Cardiac muscle cell (in vitro differentiated cells and primary cell): ENCODE measurements at places on chromosomes 3 and 15. TPM values are rescaled to one million over a fixed set of nuclear protein-coding genes. Genes with fewer than 3 reads are reported as not detected.

Gene KPNA1
- total RNA-seq, result 28.0 and 42.2 TPM in 2 replicates

Gene FOXB1
- total RNA-seq, result not detected in 2 replicates

Gene GALNT15
- 0.18 and 0.39 TPM in 2 replicates for total RNA-seq

Gene FOXL2NB
- total RNA-seq, result 0.11 TPM in 1 of 2 replicates, not detected in the other

Gene CLRN1
- not detected in 2 replicates for total RNA-seq

Gene APOD
- total RNA-seq, result not detected in 2 replicates

Gene RHOA
- 461 and 522 TPM in 2 replicates for total RNA-seq

Gene IL20RB
- total RNA-seq, result 0.60 and 0.77 TPM in 2 replicates

- DNase-seq, result no peak
Measured at GRCh38 chr3:7897655-7898054, 604.0 kb upstream of the LMCD1 start.

- DNase-seq, result no peak
Measured at GRCh38 chr3:13016083-13016720, 57.0 kb downstream of the IQSEC1 start.

- DNase-seq, result no peak
Measured at GRCh38 chr15:60764408-60764963, 285.5 kb upstream of the ICE2 start.

DNA sequence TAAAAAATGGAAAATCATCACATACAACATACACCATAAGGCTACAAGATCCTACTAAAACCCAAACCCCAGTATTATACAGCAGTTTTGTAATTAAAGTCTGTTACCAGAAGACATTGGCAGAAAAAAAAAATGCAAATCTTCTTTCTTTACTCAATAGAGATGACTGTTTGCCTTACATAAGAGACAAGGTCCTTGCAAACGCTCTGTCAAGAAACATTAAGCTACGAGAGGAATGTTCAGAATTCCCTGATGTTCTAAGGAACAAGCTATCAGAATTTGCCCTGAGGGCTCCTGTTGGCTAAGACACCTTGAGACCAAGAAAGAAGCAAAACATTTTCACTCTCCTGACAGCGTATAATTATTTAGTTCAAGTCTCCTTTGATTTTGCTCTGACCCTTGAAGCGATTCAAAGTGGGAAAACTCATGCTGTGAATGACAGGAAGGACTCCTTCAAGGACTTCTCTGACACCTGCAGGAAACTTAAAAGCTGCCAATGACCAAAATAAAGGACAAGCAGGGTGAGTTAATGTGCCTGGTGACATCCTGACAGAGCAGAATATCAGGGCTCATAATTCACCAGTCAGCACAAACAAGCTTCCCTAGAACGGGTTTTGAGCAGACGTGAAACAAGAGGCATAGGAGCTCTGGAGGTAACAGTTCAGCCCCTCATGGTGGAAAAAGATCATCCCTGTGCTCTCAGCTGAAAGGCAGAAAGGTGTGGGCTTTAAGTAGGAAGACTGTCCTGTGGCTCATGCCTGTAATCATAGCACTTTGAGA, 2.5 kb downstream of the SCAMP2 start:
- DNase-seq, result no peak

GRCh38 chr15:92288755-92289154, 104.9 kb upstream of the ST8SIA2 start:
- DNase-seq, result no peak

DNA sequence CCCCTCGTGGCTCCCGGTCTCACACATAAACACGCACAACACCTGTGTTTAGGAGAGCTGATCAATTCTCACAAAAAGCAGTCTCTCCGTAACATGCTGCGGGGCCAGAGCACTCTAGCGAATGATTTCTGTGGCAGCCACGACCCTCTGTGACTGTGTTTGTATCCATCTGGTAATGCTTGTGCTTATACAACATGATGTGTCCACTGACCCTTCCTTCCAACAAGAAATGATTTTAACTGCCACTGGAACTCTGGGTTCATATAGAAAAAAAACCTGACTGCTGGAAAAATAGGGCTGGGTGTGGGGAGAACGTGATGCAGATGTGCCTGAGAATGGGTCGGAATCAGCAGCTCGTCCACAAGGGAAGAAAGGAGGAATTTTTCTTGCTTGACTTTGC, 410.2 kb downstream of the GAP43 start:
- no peak for DNase-seq

DNA sequence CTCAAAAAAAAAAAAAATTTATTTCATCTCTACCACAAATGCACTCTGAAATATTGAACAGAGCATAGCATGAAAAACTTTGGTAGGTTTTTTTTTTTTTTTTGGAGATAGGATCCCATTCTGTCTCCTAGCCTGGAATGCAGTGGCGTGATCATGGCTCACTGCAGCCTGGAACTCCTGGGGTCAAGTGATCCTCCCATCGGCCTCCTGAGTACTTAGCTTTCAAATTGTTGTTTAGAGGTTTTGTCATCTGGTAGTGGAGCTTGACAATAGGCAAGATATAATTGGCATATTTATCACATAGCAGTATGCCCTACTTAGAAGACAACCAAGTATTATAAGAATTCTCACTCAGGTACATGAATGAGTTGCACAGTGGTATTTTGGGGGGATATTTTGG, 234.2 kb upstream of the ST8SIA2 start:
- DNase-seq, result no peak

- DNase-seq, result no peak
Measured at GRCh38 chr3:38487323-38487722, 8.8 kb upstream of the EXOG start.

- DNase-seq, result no peak
Measured at GRCh38 chr15:75570126-75570845, 8.8 kb downstream of the PTPN9 start.

DNA sequence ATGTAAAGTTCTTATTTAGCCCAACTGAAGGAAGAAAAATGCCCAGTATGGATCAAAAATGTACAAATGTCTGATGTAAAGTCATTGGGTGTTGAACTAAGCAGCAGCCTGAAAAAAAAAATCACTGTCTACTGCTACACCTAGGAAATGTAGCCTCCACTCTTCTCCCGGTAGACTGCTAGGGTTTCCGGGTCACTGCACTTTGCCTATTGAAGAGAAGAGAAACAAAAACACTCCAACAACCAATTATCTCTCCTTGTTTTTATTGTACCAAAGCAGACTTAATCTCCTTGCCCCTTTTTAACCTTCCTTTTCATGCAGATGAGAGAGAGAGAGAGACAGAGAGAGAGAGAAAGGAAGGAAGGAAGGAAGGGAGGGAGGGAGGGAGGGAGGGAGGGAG, 140.2 kb upstream of the SETMAR start:
- DNase-seq, result no peak

DNA sequence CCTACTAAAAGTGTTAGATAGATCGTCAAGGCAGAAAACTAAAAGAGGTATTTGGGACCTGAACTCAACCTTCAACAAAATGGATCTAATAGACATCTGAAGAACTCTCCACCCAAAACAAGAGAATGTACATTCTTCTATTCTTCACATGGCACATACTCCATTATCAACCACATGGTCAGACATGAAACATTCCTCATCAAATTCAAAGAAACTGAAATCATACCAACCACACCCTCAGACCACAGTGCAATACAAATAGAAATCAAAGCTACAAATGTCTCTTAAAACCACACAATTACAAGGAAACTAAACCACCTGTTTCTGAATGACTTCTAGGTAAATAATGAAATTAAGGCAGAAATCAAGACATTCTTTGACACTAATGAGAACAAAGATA, 984.1 kb upstream of the GBE1 start:
- no peak for DNase-seq

GRCh38 chr3:172129498-172129849, 90.1 kb downstream of the FNDC3B start:
- DNase-seq, result no peak

- DNase-seq, result no peak
Measured at GRCh38 chr15:89369341-89369947, 34.8 kb upstream of the POLG start.

- DNase-seq, result no peak
Measured at GRCh38 chr3:172692751-172693338, 18.0 kb downstream of the NCEH1 start.
